ENCODE measurements at places on chromosomes 7 and 10.

GRCh38 chr7:80078159-80078731 is 56.4 kb upstream of the GNAI1 start:
- no peak for DNase-seq

DNA sequence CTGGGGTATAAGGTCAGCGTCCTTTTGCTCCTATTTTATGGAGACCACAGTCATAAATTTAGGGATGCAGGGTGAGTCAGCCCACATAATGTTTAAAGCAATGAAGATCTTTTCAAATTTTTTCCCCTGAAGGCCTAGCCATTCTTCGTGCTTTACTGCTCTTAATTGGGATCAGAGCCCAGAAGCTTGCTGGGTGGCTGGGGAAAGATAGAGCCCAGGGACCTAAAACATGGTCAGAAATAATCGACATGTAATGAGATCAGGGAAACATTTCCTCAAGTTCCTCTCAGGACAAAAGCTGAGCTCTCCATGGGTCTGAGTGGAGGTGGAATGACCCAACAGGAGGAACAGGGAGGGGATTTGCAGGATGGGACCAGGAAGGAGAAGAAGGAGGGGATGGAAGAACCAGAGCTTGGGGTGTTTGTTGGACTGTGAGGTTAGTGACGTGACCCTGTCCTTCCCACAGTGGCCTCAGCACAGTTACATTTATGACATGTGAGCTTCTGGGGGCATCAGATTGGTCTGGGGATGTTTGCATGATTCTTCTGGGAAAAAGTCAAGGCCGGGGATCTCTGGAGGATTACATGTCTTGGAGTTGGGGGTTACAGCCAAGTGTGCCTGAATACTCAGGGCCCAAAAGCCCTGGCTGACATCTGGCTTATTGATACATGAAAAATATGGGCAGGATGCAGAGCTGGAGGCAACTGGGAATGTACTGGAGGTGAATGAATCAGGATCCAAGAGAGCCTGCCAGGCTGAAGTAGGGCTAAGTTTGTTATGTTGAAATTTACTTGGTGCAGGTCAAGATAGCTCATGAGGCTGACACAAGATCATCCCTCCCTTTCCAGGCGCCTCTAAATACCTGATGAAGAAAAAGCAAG is 477.9 kb downstream of the RPS24 start:
- no peak for DNase-seq

GRCh38 chr10:121101561-121101960 is 250.4 kb downstream of the WDR11 start:
- no peak for DNase-seq

- DNase-seq = no peak
Measured at GRCh38 chr10:69961881-69962745, 90.5 kb upstream of the MACROH2A2 start.

DNA sequence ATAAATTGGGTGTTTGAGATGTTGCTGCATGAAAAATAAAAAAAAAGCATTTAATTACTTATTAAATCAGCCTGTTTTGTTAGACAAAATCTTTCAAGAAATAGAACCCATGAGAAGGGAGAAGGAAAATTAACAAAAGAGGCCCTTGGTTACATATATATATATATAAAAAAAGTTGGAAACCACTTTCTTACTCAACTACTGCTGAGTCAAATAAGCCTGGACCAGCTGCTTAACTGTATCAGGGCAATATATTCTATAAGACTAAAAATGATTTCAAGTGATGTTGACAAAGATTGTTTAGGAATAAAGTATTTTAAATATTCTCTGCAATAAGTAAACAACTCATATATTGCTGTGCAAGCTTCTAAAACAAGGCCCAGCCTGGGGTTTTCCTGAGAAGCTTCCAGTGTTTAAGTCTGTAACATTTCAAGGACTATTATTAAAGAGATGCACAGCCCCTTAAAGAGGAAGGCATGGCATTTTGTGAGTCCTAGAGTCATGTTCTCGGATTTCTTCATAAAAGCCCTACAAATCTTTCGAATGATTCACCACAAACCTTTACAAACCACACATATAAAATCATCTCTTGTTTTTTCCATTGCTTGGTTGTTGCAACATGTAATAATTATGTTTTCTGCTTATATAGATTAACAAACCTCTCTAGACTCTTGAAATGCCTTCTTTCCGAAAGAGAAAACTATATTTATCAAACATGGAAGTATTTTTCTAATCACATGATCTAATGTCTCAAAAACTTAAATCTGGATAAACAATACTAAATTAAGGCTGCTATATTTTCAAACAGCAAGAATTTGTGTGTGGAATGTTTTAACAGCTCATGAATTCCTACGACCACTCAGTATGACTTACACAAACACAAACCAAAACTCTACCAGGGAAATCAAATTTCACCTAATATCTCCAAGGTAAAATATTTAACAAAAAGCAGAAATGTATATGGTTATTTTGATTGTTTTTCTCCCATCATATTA is 14.3 kb downstream of the JAZF1 start:
- DNase-seq = no peak

GRCh38 chr7:156480671-156481070 is 159.9 kb upstream of the RNF32 start:
- no peak for DNase-seq

GRCh38 chr7:117707080-117707479 is 166.2 kb downstream of the CTTNBP2 start:
- no peak for DNase-seq
